ENCODE measurements at places on chromosomes 1 and 21.
A peak's percentile ranks its signal among the peaks of the same experiment; 100 is the strongest.

GRCh38 chr1:13514821-13515220 is 1.0 kb upstream of the LRRC38 start:
- DNase-seq: no peak

- no peak for DNase-seq
These were observed 29.6 kb upstream of the CLIC4 start for GRCh38 chr1:24715658-24716057.

DNA sequence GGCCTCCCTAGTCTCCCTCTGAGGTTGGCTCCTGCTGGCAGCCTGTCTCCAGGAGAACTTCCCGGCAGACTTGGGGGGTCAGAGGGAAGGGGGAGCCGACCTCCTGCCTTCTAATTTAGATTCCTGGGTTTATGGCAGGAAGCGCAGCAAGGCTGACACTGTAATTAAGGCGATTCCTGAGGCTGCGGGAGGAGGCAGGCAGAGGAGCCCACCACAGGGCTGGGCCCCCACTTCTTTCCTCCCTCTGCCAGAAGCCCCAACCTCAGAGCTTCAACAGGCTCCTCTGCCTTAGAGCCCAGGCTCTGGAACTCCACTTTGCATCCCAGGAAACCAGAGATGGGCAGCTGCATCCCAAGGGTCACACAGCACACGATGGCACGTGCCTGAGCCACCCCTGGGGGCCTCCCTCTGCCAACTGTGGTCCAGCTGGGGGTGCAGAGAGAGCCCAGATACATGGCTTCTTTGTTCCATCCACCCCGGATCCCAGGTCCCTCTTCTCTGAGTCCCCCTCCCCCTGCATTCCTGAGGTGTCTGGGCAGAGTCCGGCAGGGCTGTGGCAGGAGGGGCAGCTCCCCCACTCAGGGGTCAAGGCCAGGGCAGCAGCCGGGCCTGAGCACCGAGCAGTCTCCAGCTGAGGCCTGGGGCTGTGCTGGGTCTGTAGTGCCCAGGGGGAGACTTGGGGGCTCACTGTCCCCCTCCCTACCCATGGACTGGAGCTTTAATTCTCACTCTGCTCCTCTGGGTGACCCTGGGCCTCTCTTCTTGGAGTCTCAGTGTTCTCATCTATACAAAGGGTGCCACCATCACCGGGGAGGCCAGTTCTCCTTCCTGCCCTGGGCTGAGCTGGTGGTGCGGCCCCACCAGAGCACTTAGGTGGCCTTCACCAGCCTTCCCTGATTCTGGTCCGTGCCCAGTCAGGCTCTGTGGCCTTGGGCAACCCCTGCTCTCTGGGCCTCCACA is 39.4 kb upstream of the FAM131C start:
- no peak for DNase-seq

DNA sequence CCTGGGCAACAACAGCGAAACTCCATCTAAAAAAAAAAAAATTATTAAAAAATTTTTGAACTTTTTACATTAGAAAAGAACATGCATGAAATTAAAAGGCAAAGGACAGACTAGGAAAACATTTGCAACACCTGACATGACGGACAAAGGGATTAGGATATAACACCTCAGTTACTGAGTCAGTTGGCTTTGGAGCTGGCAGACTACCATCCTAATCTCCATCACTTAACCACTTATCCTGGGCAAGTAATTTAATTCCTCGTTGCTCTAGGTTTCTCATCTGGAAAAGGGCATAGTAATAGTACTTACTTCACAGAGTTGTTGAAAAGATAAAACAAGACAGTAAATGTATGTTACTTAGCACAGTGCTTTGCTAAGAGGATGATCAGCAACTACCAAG is 11.9 kb downstream of the HECTD3 start:
- DNase-seq: no peak

GRCh38 chr1:205350691-205351141 is 6.0 kb downstream of the KLHDC8A start:
- no peak for DNase-seq

- no peak for DNase-seq
These were observed 96.2 kb upstream of the MARK1 start for GRCh38 chr1:220431554-220432239.

- DNase-seq: peak; percentile 94
These were observed 1.7 kb downstream of the ALDH9A1 start for GRCh38 chr1:165696625-165697100.

DNA sequence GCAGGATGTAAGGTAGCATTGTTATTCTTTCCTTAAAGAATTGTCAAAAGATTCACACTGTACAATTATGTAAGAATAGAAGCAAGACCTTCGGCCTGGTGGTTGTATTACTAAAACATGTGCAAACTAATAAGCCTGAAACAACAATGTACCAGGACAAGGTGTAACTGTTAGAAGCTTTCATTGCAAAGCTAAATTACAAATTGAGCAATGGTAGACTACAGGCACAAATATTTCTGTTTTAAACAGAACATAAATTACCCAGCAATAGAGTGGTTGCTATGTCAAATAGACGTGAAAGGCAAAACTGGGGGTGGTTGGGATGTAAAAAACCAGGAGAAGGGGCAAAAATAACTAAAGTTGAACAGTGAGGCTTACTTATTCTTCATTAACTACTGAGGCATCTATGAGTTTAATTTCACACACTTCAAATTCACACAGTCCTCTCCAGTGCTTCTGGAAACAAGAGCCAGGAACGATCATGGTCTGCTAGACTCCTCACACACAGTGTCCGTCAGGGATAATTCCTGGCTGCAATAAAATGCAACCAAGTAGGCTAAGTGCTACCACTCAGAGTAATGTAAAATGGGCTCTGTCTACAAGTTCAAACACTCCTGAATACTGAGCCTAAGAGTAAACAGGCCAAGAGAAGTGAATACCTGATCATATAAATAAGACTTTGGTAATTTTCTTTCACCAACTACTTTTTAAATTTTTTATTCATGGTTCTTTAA is 39.3 kb upstream of the C1orf198 start:
- DNase-seq: no peak

Data from fibroblast of mammary gland (primary cell).